ENCODE measurements at places on chromosomes 12 and 14. TPM values are rescaled to one million over a fixed set of nuclear protein-coding genes. Genes with fewer than 3 reads are reported as not detected.

Gene TMEM132D
- total RNA-seq = not detected

Gene ZNF410
- total RNA-seq = 171 TPM

Gene CLEC4D
- not detected for total RNA-seq

Gene WDHD1
- 11.3 TPM for total RNA-seq

Gene YLPM1
- total RNA-seq = 11.6 TPM

Gene HCAR2
- total RNA-seq = 4.5 TPM

Gene ARHGAP5
- 258 TPM for total RNA-seq

Gene FSCB
- not detected for total RNA-seq

Gene TC2N
- total RNA-seq = 45.8 TPM

Gene SDSL
- total RNA-seq = 9.6 TPM

Gene APOF
- total RNA-seq = not detected

Gene EML5
- 0.78 TPM for total RNA-seq

Gene SLC16A7
- 4.4 TPM for total RNA-seq

Gene CCDC197
- total RNA-seq = not detected

Gene RAD51AP1
- total RNA-seq = 0.68 TPM

Gene RNF212B
- total RNA-seq = not detected

Gene SERPINA3
- total RNA-seq = 234 TPM

Gene TGM1
- total RNA-seq = 87.8 TPM

Gene CHURC1
- 21.9 TPM for total RNA-seq

Gene SRRM4
- not detected for total RNA-seq

Gene NID2
- 0.07 TPM for total RNA-seq

Gene GLS2
- total RNA-seq = 7.2 TPM

Gene ABCD2
- not detected for total RNA-seq

Gene RASSF8
- 45.9 TPM for total RNA-seq

Gene CMKLR1
- total RNA-seq = not detected

Gene PIANP
- not detected for total RNA-seq

Gene RAB21
- 17.4 TPM for total RNA-seq

Gene CCDC38
- not detected for total RNA-seq

Gene CEP170B
- 72.1 TPM for total RNA-seq

Gene KCNK10
- under 0.01 TPM for total RNA-seq

Gene ADCY6
- 19.1 TPM for total RNA-seq

Gene KRT81
- total RNA-seq = 256 TPM
